ENCODE measurements at places on chromosomes 6 and 20.

DNA sequence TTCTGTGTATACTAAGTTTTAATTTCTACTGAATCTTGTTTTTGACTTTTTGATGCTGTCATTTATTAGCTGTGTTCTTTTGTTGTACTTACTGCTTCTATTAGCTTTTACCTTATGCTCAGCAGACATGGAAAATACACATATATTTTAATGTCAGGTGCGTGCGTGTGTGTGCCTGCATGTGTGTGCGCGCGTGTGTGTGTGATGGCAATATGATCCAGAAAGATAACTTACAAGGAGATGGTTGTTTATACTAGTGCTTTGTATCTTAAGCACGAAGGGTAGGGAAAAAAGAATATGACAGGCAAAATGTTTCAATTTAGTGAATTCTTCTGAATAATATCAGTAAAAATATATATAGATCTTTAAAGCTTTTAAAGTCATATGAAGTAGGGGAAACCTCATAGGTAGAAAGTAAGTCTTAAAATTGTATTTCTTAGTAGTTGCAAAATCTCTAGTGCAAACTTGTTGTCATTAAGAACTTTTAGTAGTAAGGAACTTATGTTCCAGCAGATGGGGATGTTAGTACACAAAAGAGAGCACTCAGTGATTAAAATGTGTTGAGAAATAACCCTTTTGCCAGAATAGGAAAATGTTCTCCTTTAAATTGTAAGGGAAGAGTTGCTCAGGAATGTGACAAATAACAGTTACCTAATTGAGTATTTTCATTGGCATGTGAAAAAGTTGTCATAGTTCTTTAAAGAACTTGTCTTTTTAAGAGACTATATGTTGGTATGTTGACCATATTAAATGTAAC lies 13.2 kb downstream of the QKI start:
- DNase-seq: no peak

DNA sequence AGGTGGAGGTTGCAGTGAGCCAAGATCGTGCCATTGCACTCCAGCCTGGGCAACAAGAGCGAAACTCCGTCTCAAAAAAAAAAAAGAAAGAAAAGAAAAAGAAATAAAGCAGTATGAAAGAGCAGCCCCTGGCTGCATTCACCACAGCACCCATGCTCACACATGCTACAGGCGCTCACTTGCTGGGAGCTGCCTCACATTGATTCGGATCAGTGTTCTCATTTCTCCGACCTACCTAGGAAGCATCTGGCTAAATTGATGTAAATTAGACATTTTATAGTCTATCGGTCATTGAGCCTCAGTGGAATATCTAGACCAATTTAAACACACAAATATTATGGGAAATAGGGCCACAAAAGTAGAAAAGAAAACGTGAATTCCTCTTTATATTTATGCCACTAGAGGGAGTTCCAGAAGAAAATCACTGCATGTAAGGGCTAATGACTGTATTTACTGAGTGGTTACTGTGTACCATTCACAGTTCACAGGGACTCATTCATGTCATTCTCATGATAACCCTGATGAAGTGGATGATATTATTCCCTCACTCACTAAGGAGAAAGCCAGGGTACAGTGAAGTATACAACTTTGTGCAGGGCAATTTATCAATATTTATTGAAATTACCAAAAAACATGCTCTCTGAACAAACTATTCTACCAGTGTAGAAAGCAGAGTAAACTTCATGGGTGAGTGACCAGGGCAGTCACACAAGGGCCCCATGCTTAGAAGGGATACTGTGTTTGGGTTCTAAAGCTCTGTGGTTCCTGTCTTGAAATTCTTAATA lies 5.3 kb upstream of the MOG start:
- no peak for DNase-seq

DNA sequence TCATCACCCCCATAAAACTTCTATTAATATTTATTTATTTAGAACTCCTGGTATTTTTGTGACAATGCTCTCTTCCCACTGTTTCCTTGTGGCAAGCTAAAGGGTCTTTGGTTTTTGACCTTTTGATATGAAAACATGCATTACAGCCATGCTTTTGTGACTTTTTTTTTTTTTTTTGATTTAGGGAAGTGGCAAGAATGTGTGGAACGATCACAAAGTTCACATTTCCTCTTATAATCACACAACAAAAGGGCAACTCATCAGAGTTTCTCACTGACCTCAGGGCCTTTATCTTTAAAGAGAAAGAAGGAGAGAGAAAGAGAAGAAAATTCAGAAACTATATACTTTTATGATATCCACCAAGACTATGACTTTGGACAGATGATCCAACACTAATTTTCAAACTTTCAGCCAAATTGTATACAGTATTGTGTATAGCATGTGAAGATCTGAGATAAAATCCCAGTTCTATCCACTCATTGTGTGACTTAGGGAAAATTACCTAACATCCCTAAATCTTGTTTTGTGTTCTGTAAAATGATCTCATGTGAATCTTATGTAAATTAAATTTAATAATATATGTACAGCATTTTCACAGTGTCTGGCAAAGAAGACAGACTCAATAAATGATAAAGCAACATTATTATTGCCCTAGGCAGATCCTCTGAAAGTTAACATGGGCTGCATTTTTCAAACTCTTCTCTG lies 106.8 kb upstream of the MARCKS start:
- no peak for DNase-seq

GRCh38 chr6:136677344-136677743 lies 114.9 kb downstream of the MAP3K5 start:
- DNase-seq: no peak

DNA sequence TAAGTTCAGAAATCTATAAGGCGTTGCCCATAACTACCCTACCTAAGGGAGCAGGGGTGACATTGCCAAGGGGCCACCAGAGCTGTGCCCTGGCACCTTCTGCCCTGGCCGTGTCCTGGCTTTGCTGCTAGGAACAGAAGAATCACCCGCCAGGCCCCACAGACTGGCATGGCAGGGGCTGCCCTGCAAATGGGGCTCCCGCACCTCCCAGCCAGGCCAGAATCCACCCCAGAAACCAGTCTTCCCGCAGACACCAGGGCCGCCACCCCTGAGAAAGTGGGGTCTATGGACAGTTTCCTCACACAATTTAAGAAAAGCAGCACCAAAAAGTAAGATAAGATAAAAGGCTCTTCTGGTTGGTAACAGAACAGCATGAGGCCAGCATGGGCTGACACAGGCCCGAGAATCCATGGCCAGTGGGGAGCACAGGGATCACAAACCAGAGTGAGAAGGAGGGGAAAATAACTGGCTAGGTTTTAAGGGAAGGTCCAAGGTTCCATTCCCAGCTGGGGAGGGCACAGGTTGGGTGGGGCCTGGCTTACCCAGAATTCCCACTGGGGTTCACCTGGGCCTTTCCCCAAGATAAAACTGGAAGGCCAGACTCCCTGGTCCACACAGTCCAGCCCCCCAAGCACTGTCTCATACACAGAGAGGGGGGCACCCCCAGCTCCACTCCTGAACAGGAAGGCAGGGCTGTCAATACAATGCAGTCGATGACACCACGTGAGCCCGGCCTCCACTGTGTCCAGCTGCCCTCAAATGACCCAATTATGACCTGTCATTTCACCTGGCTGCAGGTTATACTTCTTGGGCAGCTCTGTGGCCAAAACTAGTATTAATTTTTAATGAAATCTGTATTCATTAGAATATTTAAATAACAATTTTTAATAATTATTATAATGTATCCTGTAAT lies 59.4 kb downstream of the PYGB start:
- DNase-seq: no peak

DNA sequence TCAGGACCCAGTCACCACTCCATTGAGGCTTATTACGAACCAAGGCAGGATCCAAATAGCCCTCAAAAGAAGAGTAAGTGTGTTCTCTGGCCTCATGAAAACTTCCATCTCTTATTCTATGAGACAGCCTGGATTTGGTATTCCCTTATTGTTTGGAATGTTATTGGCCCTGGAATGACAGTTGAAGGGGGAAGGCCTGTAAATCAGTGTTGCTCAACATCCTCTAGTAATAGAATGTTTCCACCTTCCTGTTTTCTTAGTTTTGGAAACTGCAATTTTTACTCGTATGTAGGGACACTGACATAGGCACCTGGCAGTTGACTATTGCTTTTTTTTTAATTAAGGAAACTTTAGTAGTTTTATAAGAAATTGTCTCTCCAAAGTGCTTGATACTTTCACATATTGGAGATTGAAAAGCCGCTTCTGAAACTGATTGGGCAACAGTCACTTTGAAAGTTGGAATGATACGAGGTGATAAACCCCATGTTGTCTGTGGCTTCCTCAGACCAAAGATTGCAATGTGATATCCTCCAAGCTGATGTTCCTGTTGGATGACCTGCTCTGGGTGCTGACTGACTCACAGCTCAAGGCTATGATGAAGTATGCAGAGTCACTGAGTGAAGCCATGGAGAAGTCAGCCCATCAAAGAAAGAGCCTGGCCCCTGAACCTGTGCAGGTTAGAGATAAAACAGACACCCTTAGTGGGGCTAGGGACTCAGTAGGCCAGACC lies 43.1 kb downstream of the BLTP3A start:
- DNase-seq: no peak

- DNase-seq: no peak
Observed at GRCh38 chr6:164502833-164503232, 806.6 kb downstream of the C6orf118 start.

- no peak for DNase-seq
Observed at GRCh38 chr20:58549231-58550209, 34.3 kb upstream of the APCDD1L start.

- DNase-seq: no peak
Observed at GRCh38 chr6:168582571-168582981, 141.6 kb downstream of the SMOC2 start.

- DNase-seq: no peak
Observed at GRCh38 chr20:12790859-12791258, 217.9 kb upstream of the SPTLC3 start.

DNA sequence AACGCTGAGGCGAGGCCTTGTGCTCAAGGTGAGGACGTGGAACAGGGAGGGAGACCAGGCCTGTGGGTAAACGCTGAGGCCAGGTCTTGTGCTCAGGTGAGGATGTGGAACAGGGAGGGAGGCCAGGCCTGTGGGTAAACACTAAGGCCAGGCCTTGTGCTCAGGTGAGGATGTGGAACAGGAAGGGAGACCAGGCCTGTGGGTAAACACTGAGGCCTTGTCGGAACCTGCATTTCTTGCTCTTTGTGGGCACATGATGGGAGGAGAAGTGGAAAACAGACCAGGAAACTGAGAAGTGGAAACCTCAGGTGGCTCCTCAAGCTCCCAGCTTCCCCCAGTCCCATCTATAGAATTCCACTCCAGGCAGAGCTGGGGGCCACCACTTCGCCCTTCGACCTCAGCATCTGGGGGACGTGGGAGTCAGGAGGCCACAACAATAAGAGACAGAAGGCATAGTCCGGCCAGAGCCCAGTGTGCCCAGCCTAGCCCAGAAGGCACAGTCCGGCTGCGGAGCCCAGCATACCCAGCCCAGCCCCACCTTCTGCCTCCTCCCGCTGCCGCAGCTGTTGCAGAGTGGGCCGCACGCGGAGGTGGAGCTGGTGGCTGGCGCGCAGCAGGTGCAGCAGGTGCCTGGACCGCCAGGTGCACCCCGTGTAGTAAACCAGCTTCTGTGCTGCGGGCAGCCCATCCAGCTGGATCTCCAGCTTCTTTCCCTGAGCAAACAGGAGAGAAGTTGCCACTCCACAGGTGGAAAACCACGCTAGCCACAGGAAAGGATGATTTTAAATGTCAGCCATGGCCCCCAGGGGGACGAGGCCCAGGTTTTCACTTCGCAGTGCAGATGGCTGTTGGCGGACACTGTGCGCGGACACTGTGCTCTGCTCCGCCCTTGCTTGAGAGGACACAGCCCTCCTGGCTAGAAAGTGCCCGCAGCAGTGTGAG lies 17.5 kb downstream of the FRMD1 start:
- DNase-seq: no peak

DNA sequence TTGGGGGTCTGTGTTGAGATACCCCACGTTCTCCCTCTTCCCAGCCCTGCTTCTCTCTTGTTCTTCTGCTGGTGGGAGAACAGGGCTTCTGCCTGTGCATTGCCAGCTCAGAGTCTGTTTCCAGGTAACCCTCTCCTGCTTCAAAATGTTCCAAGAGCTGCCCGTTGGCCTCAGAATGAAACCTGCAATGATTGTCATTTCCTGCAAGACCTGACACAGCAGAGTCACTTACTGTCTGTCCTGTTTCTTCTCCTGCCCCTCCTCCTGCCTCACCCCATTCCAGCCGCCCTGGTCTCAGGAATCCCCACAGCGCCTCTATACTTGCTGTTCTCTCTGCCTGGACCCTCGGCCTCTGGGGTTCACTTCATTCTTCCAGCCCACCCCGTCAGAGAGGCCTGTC lies 81.4 kb upstream of the ARID1B start:
- no peak for DNase-seq

DNA sequence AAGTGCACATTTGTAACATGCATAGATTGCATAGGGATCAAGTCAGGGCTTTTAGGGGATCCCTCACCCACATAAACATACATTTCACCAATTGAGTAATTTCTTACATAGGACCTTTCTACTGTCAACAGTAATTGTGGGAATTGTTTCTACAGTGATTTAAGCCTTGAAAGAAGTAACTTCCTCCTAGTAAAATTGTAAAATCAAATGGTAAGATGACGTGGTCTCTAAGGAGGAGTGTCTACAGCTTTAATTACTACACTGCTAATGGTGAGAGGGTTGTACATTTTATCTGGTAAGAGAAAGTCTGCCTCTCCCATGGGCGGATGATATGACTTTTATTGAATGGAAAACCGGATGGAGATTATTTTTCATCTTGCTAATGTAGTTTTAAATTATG lies 98.0 kb downstream of the RPP40 start:
- DNase-seq: no peak

- no peak for DNase-seq
Observed at GRCh38 chr6:134347885-134348805, 30.2 kb upstream of the SGK1 start.
